ENCODE measurements at places on chromosomes 3 and 15.

DNA sequence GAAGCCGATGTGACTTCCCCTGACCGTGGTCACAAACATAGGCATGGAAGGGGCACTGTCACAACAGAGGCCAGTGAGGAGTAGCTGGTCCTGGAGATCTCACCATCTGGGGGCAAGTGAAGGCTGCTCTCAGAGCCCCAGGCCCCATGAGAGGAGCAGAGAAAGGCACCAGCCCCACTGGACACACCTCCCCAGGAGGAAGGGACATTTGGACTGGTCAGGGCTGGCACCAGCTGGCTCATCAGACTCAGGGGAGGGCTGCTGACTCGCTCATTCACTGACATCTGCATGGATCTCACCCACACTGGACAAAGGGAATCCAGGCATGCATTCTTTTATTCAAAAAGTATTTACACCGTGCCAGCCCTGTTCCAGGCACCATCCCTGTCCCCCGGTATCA lies 26.8 kb downstream of the ESYT3 start:
- DNase-seq = no peak

DNA sequence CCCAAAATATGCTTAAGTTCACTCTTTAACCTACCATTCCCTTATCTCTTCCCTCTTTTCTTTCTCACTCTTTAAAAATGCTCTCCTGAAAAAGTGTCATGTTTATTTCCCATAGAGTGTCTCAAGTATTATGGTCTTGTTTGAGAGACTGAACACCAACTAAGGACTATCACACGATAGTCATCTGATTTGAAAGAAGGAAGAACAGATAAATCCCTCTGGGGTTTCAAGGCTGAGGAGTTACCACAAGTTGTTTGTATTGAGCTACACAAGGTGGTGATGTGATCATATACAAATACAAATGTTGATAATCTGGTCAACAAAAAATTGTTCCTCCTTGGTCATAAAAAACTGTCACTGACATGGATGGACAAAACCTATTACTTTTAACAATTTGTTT lies 13.8 kb downstream of the MEIS2 start:
- no peak for DNase-seq

DNA sequence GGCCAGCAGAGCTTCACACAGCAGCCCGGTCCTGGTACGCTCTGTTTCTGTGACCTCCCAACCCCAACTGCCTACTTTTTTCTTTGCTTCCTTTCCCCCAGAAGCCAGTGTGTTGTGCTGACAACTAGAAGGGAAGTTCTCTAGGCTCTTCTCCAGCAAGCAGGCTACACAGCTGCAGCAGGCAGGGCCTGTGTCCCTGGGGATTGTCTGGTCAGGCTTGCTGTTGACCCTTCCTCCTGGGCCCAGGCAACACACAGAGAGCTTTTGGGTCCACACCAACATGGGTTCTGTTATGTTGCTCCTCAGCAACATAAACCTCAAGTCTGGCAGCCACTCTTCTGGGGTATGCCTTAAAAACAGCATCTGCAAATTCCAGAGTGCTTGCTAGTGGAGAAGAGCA lies 36.2 kb upstream of the TSPAN3 start:
- DNase-seq = peak; percentile 71

GRCh38 chr3:148106062-148106461 lies 591.6 kb upstream of the AGTR1 start:
- DNase-seq = no peak

GRCh38 chr15:68678746-68679145 lies 100.0 kb downstream of the CORO2B start:
- no peak for DNase-seq

- DNase-seq = no peak
Measured at GRCh38 chr3:11213810-11214450, 58.3 kb upstream of the ATG7 start.

- no peak for DNase-seq
Measured at GRCh38 chr3:60094392-60094947, 1044.6 kb upstream of the CFAP20DC start.

DNA sequence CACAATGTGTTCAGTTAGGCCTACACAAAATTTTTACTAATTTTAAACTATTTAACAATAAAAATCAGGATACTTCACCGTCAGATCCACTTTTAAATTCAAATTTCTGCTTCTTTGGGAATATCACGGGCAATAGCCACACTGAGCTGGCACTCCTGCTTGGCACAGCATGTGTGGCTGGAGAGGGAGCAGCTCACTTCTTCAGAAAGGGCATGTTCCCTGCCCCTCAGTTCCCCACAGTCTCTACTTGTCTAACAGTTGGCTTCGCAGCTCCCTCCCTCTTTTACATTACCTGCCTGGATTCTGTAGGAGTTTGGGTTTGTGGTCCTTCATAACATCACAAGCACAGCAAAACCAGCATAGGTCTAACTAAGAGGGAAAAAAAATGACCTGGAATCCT lies 76.0 kb upstream of the TRIM42 start:
- no peak for DNase-seq

DNA sequence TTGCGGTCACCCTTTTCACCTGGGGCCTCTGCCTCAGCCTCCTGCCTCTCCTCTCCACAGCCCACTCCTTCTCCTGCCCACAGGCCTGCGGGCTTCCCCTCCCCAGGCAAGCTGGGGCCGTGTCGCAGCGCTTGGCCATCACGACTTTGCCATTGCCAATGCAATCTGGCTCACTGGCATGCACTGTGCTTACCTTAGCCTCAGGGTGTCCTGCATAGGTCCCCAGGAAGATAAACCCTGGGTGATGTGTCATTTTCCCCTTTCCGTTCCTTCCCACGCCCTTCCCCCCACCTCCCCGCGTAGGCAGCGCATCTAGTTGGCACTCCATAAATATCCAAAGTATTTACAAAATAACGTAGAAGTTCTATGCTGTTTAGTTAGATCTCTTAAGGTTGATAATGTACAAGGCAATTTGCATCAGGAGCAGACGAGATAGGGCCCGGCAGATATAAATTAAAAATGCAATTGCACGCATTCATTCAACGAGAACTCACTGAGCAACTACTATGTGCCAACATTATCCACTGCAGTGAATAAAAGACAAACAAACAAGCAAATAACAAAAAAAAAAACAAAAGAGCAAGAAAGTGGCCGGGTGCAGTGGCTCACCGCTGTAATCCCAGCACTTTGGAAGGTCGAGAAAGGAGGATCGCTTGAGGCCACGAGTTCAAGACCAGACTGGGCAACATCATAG lies 973 bp upstream of the COPG1 start:
- DNase-seq = no peak

GRCh38 chr15:27094235-27094634 lies 123.3 kb downstream of the GABRG3 start:
- DNase-seq = peak; percentile 37

Data from femur (tissue), 1 donor.